ENCODE measurements at places on chromosomes 4 and X.

DNA sequence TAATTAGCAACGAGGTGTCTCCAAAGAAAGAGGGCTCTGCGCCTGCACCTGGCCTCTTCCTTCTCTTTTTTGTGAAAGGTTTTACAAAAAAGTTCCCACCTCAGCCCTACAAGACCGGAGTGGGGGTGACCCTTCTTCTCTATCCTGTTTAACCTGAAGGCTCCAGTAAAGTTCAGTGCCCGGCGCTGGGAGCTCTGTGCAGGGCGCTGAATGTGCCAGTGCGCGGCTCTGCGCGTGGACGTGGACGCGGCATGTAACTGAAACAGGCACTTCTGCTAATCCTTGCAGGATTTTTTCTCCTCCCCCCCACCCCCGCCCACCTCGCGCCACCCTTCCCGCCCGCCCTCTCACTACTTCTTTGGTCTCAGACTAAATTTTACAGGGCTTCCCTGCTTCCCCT lies 2.4 kb downstream of the GPR50 start:
- no peak for DNase-seq

- DNase-seq = no peak
These were observed 27.5 kb downstream of the STOX2 start for GRCh38 chr4:183932576-183932975.

- no peak for DNase-seq
These were observed 163.6 kb upstream of the MAP3K15 start for GRCh38 chrX:19678941-19679340.

- no peak for DNase-seq
These were observed 25.7 kb upstream of the TMPRSS11A start for GRCh38 chr4:67988991-67989390.

DNA sequence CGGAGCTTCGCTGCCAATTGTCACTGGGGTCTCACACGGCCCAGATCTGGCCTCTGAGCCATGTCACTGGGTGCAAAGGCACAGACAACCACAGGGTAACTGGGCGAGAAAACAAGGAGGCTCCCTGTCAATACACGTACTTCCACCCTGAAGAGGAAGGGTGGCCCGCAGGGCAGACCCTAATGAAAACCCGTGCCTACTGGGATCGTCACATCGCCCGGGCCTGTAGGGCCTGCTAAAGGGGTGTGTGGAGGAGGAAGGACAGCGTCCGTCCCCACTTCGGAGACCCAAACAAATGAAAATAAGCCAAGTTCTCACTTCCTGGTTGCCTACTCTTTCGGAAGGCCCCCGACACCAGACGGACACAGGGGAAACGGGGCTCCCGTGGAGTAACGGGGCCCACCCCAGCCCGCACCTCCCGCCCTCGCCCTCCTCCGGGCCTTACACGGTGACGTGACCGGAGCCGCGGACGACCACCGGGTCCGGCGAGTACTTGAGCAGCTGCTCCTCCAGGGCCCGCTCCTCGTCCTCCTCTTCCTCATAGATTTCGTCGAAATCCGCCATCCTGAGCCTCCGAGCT lies 578 bp downstream of the CHIC2 start:
- peak; percentile 8 for DNase-seq

DNA sequence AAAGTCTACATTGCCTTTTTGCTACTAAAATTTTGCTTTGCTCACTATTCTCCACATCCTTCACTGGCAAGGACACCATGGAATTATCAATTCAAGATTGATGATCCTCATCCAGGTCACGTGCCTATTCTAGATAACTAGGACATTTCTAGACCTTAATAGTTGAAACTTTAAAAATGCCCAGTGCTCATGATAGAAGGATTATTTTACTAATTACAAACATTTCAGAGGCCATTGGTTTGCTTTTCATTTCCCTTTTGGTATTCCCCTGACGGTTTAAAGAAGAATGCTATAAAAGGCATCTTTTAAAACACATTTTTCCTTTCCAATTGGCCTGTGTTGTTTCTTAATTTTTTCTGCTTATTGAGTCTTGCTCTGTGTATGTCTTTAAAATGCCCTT lies 249.4 kb downstream of the NDST4 start:
- no peak for DNase-seq

DNA sequence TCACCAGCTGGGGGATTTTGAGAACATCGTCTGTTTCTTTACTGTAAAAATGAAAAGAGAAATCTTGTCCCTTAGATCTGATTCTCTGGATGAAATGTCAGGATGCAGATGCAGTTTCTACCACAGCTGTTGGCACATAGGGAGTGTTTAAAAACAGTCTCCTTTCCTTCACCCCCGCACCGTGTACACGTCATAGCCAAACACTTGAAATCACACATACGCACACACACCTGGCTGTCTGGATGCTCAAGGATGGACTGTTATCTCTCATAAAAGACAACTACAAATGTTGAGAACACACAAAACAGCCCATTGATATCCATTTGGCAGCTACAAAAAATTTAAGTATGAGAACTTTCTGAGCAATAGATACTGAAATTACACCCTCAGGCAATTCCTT lies 275.8 kb upstream of the CLNK start:
- no peak for DNase-seq

- DNase-seq = no peak
These were observed 99.1 kb downstream of the PJA1 start for GRCh38 chrX:69066021-69066757.

- DNase-seq = no peak
These were observed 274.6 kb upstream of the BOD1L1 start for GRCh38 chr4:13902146-13902545.

DNA sequence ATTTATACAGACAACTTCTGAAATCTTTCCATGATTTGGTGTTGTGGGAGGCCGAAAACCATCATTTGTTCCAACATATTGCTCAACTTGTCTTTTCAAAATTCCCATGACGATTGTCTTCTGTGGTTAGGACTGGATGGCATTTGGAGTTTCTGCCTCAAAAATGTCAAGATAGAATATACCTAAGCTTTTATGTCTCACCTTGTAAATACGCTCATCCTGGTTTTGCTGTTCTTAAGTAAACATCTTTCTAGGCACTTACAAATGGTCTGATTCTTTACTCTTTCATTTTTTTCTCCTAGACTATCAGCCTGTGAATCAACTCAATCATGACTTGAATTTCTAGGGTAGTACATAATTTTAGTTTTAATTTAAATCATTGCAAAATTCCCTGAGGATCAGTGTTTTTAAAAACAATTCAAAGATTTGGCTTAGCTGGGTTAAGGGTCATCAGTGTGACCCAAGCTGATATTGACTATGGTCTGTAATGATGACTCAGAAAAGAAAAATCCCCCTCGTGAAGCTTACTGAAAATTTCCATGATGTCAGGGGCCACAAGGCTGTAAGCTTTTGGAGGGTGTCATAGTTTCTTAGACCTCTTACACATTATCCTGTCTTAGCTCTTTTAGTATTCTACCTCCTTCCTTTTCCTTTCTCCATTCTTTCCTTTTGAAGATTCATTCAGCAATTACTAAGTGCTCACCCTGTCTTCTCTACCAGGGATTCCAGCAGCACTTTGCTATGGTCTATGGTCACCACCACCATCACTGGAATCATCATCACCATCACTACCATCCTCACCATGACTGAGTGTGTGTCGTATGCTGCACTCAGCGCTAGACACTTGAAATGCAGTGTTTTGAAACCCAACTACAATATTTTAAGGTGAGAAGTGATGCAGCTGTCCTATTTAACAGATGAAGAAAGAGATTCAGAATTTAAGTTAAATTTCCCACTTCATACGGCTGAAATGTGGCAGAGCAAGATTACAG lies 124.4 kb downstream of the CPE start:
- no peak for DNase-seq

DNA sequence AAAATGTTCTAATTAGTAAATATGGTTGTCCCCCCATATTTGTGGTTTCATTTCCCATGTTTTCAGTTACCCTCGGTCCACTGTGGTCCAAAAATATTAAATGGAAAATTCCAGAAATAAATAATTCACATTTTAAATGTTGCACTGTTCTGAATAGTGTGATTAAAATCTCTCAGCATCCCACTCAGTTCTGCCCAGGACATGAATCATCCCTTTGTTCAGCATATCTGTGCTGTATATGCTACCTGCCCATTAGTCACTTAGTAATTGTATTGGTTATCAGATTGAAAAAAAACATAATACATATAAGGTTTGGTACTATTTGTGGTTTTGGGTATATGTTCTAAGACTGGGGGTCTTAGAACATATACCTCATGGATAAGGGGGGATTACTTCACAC lies 55.1 kb upstream of the NXF3 start:
- DNase-seq = no peak

GRCh38 chr4:182616476-182616875 lies 300.7 kb downstream of the DCTD start:
- DNase-seq = no peak

DNA sequence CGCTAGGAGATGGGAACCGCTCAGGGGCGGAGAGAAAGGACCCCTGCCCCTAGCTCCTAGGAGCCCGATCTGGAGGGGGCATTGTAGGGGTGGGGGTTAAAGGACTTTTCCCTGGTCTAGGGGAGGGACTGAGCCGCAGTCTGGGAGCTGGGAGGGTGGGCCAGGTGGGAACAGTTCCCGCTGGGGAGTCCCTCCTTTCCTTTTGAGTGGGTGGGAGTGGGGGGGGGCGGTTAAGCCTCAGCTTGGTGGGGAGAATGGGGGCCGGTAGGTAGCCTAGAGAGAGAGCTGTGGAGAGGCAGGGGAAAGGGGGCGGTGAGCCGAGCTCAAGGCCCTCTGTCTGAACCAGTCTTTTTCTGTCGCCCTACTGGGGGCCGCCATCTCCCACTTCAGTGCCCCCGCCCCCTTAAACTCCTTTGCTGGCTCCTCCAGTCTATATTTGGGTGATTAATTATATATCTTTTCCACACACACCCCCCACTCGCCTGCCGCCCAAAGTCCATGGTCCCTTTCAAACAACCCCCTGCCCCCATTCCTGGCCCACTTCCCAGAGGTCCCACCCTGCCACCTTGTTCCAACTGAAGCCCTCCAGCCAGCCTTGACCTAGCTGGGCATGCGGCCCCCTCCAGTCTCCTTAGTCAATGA lies 822 bp downstream of the ZNF275 start:
- no peak for DNase-seq

DNA sequence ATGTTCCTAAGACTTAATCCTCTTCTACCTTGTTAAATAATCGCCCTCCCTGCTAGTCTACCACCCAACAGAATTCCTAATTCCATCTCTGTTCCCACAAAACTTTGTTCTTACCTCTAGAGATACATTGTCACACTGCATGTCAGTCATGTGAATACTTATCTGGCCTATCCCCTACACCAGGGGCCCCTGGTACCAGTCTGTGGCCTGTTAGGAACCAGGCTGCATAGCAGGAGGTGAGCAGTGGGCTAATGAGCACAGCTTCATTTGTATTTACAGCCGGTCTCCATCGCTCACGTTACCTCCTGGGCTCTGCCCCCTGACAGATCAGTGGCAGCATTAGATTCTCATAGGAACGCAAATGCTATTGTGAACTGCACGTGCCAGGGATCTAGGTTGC lies 73.9 kb downstream of the APBB2 start:
- DNase-seq = no peak

- DNase-seq = no peak
These were observed 556.9 kb upstream of the SLIT2 start for GRCh38 chr4:19694812-19695211.

DNA sequence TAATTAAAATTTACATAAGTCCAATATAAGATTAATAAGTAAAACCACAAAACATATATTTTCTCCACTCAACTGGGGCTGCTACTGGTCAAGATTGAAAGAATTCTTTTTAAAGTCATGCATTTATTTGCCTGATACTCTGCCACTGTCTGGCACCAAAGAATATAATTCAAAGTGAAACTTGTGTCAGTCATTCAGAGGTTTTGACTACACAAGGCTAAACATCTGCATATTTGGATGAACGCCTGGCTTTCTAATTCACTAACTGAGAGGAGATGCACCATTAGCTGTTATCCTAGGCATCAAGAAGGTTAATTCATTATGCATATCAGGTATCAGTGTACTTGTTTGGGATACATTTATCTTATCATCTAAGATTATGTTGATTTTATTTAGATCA lies 598.5 kb downstream of the CENPC start:
- no peak for DNase-seq

GRCh38 chr4:154234576-154234975 lies 257.0 kb downstream of the DCHS2 start:
- no peak for DNase-seq

- no peak for DNase-seq
These were observed 50.0 kb upstream of the VMA21 start for GRCh38 chrX:151346931-151347543.

GRCh38 chr4:7625071-7625470 lies 190.3 kb upstream of the PSAPL1 start:
- no peak for DNase-seq

GRCh38 chr4:139530833-139531427 lies 25.1 kb downstream of the SETD7 start:
- DNase-seq = peak; percentile 59

GRCh38 chr4:92060333-92060732 lies 243.4 kb upstream of the GRID2 start:
- no peak for DNase-seq

DNA sequence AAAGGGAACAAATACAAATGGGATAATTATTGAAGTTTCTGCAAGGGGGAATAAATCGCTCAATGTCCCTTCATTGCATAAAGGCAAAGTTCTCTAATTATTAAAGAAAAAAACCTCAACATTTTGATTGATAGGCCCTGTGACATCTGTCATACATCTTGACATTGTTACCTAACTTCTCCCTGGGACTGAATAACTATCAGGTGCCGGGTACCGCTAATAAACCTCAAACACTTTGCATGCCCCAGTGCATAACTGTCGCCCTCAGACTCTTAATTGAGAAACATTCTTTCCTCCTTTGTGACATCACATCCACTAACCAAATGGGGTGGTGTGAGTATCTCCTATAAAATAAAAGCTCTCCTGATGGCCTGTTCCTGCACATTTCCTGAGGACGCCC lies at the start of gene ADAM29:
TSS of gene ADAM29 (plus strand) at position 301 of the 400 bp plus-strand sequence. CDS start 57,168 bp downstream, outside the sequence.
- no peak for DNase-seq

DNA sequence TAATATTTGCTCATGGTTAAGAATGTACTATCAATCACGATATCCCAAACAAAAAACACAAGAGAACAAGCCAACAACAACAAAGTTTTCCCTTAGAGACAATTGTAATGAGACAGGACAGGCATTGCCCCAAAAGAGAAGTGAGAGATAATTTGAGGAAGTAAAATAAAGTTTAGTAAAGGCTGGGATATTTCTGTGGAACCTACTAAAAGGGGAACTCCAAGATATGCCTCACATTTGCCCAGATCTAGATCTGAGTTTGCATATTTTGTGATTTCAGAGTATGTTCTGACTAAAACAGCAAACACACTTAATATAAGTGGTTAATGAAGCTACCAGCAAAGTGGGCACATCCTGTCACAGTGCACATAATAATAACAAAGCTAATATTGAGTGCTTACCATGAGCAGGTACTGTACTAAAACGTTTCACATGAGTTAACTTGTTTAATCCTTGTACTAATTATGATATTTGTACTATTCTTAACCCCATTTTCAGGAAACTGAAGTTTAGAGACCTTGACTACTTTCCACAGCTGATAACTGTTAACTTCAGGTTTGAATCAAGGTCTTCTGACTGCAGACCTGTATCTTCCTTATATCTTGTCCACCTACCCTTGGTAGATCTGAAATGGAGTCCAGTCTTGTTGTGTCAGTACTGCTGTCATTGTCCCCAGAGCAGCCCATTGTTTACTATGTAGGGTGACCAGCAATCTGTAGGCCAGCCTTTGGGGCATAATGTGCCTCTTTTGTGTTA lies 26.0 kb upstream of the BMP2K start:
- DNase-seq = no peak

- no peak for DNase-seq
These were observed 666.0 kb downstream of the GRID2 start for GRCh38 chr4:92969650-92970379.

- DNase-seq = no peak
These were observed 102.2 kb upstream of the AFAP1 start for GRCh38 chr4:8041868-8042267.

GRCh38 chr4:189279188-189279587 lies 661.5 kb upstream of the FRG1 start:
- no peak for DNase-seq

All from stimulated activated CD4-positive, alpha-beta T cell treated with anti-CD3 and anti-CD28 coated beads, Interleukin-12 subunit alpha, Interleukin-12 subunit beta, amount 100 ng/mL, for 48 hours (primary cell).